ENCODE measurements at places on chromosomes 5 and 9. TPM values are rescaled to one million over a fixed set of nuclear protein-coding genes. Genes with fewer than 3 reads are reported as not detected.
A peak's percentile ranks its signal among the peaks of the same experiment; 100 is the strongest.

GRCh38 chr9:98887918-98888510 lies 55.7 kb upstream of the COL15A1 start:
- DNase-seq = no peak

NUTM2G gene
- not detected for total RNA-seq

GRCh38 chr5:128052780-128053179 lies 30.8 kb upstream of the SLC12A2 start:
- no peak for DNase-seq

GRCh38 chr9:69136779-69137178 lies 37.3 kb upstream of the TJP2 start:
- no peak for DNase-seq

GRCh38 chr5:109407913-109408312 lies 1.9 kb downstream of the PJA2 start:
- no peak for DNase-seq

GRCh38 chr5:103744159-103744558 lies 181.6 kb upstream of the NUDT12 start:
- DNase-seq = no peak

- DNase-seq = no peak
These were observed 97.9 kb downstream of the CHSY3 start for GRCh38 chr5:130002183-130002582.

DNA sequence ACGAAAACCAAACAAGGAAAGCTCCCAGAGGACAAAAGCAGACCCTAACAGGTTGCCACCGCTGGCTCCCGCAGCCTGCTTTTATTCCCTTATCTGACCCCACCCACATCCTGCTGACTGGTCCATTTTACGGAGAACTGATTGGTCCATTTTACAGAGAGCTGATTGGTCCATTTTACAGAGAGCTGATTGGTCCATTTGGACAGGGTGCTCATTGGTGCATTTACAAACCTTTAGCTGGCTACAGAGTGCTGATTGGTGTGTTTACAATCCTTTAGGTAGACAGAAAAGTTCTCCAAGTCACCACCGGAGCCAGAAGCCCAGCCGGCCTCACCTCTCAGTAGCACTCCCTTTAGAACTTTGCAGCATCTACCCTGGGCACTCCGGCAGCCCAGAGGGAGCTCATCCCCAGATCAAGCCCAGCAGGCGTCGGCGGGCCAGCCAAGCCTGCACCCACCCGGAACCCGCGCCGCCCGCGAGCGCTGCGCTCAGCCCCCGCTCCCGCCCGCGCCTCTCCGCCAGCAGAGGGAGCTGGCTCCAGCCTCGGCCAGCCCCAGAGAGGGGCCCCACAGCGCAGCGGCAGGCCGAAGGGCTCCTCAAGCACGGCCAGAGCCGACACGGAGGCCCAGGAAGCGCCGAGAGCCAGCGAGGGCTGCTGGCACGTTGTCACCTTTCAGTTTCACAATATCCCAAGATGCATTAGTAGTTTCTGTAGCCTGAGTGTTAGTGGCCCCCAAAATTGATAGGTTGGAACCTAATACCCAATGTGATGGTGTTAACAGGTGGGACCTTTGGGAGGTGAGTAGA lies 35.3 kb upstream of the CLPTM1L start:
- peak; percentile 59 for DNase-seq

DNA sequence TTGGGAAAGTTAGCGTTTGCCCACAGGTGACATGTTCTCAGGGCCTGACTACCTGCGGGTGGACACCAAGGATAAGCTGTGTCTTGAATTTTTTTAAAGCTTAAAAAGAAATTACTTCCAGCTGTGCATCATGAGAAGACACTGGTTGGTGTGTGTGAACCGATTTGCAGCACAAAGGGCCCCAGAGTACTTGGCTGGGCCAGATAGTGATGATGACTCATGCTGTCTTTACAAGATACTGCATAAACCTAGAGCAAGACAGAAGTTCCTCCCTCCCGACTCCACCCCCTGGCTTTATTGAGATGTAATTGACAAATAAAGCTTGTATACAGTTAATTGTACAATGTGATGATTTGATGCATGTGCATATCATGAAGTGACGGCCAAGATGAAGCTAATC lies 212.8 kb downstream of the NXNL2 start:
- DNase-seq = peak; percentile 46

- DNase-seq = no peak
These were observed 945 bp downstream of the BTF3 start for GRCh38 chr5:73499187-73499586.

GRCh38 chr9:132703336-132703735 lies 33.1 kb downstream of the GTF3C4 start:
- no peak for DNase-seq

HRH2 gene
- total RNA-seq = 21.0 TPM

Data from right cardiac atrium (tissue), 5 donors.